ENCODE measurements at places on chromosomes 4 and X. TPM values are rescaled to one million over a fixed set of nuclear protein-coding genes. Genes with fewer than 3 reads are reported as not detected.
A peak's percentile ranks its signal among the peaks of the same experiment; 100 is the strongest.

The REELD1 gene
- not detected for total RNA-seq

The MTMR8 gene
- total RNA-seq: not detected

The DCLK2 gene
- 1.2 TPM for total RNA-seq

The SULT1B1 gene
- 0.21 TPM for total RNA-seq

The GLRA3 gene
- not detected for total RNA-seq

The SPP1 gene
- total RNA-seq: not detected

- H3K4me3 ChIP-seq: no peak overlapping the region
- DNase-seq: no peak
- peaks cover 3% of the 10 kb centered on the region for H3K4me1 ChIP-seq
- no peaks in the 10 kb centered on the region for H3K36me3 ChIP-seq
- no peak overlapping the region for H3K27ac ChIP-seq
These were observed 177.6 kb upstream of the GLRA2 start for GRCh38 chrX:14351611-14352303.

DNA sequence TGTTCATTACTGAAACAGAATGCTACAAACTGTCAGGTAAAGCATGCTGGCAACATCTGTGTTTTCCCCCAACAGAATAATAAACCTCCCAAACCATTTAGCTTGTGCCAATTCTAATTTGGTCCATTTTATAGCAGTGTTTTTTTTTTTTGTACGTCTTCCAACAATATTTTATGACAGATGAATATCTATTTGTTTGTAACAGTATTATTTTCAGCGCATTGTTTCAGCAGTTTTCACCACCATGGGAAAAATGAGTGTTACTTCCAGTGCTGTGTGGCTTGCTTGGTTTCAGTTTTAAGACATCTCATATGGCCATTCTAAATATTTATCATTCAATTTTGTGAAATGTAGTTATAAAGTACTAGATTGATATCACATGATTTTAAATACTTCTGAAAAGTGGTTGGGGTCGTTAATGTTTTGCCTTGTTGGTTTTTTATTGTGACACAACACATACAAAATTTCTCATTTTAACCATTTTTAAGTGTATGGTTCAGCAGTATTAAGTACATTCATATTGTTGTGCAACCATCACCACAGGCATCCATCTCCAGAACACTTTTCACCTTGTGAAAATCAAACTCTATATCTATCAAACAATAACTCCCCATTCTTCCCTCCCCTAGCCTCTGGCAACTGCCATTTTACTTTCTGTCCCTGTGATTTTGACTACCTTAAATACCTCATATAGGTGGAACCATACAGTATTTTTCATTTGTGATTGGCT is 25.6 kb upstream of the TBC1D19 start:
- H3K27me3 ChIP-seq: no peaks in the 10 kb centered on the region
- H3K27ac ChIP-seq: no peak overlapping the region
- DNase-seq: no peak
- no peak overlapping the region for H3K4me3 ChIP-seq
- H3K36me3 ChIP-seq: no peaks in the 10 kb centered on the region

- H3K27ac ChIP-seq: no peak overlapping the region
- DNase-seq: no peak
- H3K27me3 ChIP-seq: no peaks in the 10 kb centered on the region
- no peak overlapping the region for H3K4me3 ChIP-seq
- no peaks in the 10 kb centered on the region for H3K4me1 ChIP-seq
- no peaks in the 10 kb centered on the region for H3K36me3 ChIP-seq
These were observed 203.6 kb downstream of the BANK1 start for GRCh38 chr4:101993842-101994775.

DNA sequence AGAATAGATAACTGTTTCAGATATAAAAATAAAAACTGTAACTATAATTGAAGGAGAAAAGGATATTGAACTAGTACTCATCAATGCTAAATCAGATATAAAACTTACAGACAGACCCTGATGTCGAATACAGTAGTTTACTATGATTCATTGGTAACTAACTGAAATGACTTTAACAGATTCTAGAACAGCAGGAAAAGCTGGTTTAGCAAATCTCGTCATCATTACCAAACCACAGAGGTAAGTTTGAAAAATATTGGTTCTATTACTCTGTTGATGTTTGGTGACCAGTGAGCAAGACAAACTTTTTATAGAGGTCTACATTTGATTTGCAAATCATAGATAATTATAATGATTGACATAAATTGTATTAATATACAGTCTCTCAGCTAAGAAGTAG is 551.4 kb upstream of the ADGRL3 start:
- no peaks in the 10 kb centered on the region for H3K4me1 ChIP-seq
- H3K4me3 ChIP-seq: no peak overlapping the region
- no peak for DNase-seq
- H3K36me3 ChIP-seq: no peaks in the 10 kb centered on the region

- H3K4me3 ChIP-seq: no peak overlapping the region
- H3K36me3 ChIP-seq: peaks cover 8% of the 10 kb centered on the region
- peak; percentile 93 for DNase-seq
- no peaks in the 10 kb centered on the region for H3K27me3 ChIP-seq
These were observed 46.4 kb upstream of the PARM1 start for GRCh38 chr4:74886484-74886883.

- H3K36me3 ChIP-seq: no peaks in the 10 kb centered on the region
- H3K27me3 ChIP-seq: peaks cover 67% of the 10 kb centered on the region
- DNase-seq: peak; percentile 67
- peaks cover 13% of the 10 kb centered on the region for H3K4me1 ChIP-seq
- H3K4me3 ChIP-seq: peak overlapping the region; percentile 31
- H3K27ac ChIP-seq: no peak overlapping the region
These were observed 3.0 kb upstream of the CITED1 start for GRCh38 chrX:72308566-72309296.

DNA sequence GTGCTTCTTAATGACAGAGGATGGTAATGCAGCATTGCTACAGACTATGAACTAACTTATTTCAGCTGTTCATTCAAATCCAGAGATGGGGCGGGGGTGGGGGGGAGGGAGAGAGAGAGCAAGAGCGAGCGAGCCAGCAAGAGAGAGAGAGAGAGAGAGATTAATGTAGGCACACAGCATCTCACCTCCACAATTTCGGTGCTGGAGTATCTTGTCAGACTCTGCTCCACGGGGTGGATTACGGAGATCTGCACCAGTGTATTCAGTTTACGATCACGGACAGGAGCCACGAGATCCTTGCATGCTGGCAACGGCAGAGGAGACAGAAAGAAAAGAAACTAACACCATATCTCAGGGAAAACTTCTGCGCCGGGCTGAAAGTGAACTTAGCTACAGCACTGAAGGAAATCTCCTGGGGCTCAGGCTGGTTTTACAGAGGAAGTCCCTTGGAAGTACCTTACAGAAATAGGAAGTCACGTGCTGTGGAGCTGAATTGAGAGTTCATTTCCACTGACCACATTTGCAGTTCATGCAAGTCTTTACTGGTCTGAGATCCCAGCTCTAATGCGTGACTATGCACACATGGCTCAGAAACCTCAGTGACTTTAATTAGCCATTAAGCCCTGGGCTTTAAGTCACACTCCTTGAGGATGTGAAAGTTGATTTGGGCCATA is 440.9 kb downstream of the INPP4B start:
- H3K27me3 ChIP-seq: no peaks in the 10 kb centered on the region
- no peaks in the 10 kb centered on the region for H3K36me3 ChIP-seq

- H3K36me3 ChIP-seq: no peaks in the 10 kb centered on the region
- DNase-seq: no peak
- H3K27me3 ChIP-seq: no peaks in the 10 kb centered on the region
- H3K4me3 ChIP-seq: no peak overlapping the region
- H3K27ac ChIP-seq: no peak overlapping the region
These were observed 12.8 kb upstream of the NAT8L start for GRCh38 chr4:2046031-2046961.

DNA sequence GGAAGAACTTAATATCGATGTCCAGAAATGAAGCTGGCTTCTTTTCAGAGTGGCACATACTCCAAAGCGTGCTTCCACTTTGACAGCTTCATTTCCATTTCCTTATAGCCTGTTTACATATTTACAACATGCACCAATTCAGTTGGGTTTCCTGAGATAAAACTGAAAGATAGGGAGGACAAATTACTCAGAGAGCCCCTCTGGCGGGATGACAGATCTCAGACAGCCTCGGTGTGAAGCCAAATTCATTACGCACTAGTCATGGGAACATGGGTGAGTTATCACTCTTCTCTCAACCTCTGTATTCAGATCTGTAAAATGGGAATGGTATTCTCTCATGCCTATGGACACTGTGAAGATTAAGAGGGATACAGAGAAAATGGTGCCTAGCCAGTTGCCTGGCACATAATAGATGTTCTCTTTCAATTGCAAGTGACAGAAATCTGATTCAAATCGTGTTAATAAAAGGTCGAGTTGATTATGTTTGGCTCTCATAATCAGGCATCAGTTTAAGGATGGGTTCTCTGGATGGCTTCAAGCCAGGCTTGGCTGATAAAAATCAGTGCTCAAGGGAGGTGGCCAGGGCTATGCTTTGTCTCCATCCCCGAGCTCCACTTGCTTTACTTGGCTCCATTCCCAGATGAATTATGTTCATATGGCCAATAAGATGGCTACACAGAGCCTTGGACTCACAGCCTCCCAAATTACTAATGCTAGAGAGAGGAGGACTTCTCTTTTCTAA is 132.2 kb upstream of the C1QTNF7 start:
- H3K36me3 ChIP-seq: no peaks in the 10 kb centered on the region
- no peak overlapping the region for H3K4me3 ChIP-seq
- no peak for DNase-seq
- H3K27ac ChIP-seq: no peak overlapping the region

DNA sequence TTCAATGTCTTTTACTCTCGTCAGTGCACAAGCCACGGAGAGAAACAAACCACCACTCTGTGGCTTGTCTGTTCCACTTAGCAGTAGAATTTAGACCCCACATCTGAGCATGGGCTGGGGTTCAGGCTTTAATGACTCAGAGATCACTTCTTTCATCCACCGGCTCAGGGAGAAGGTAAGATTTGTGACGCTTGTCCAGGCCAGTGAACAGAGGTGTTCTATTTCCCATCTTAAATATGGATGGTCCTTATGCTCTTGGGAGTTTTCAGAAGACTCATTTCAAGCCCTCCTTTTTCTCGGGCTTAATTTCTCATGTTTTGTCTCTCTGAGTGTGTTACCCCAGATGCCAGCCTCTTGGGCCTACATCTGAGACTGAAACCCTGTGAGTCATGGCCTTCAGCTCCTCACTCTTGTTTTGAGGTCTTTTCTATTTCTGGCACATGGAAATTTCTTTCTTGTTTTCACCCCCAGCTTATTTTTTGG is 127.4 kb upstream of the SFRP2 start:
- peaks cover 11% of the 10 kb centered on the region for H3K4me1 ChIP-seq
- DNase-seq: no peak
- H3K36me3 ChIP-seq: no peaks in the 10 kb centered on the region

DNA sequence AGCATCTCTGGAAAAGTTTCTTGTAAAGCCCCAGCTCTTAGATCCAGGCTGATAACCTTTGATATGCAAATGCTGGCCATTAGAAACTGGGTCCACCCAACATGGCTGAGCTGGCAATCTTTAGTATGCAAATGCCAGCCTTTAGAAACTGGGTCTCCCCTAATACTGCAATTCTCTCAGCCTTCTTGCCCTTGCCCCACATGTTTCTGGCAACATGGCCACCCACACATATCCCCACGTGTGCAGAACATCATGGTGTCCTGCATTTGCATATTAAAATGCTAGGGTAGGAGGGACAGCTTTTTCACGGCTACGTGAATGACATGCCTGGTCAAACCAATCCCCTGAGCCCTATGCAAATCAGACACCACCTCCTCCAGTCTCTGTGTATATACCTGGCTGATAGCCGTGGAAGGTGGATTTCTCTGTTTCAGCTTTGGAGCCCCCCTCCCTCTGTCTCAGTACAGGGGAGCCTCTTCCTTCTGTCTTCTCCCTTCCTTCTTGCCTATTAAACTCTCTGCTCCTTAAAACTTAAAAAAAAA is 344.0 kb upstream of the NWD2 start:
- H3K4me1 ChIP-seq: no peaks in the 10 kb centered on the region
- H3K4me3 ChIP-seq: no peak overlapping the region
- no peaks in the 10 kb centered on the region for H3K27me3 ChIP-seq
- H3K27ac ChIP-seq: no peak overlapping the region

Measured in MCF 10A (cell line).